CD4-positive, alpha-beta T cell treated with Interleukin-15 for 1 hour (primary cell): ENCODE measurements at places on chromosomes 1 and 21.

- DNase-seq = no peak
These were observed 202.0 kb downstream of the FMN2 start for GRCh38 chr1:240293706-240294105.

- DNase-seq = no peak
These were observed 29.3 kb upstream of the USP1 start for GRCh38 chr1:62407398-62408009.

- DNase-seq = no peak
These were observed 13.6 kb upstream of the CDK11B start for GRCh38 chr1:1672181-1672965.

DNA sequence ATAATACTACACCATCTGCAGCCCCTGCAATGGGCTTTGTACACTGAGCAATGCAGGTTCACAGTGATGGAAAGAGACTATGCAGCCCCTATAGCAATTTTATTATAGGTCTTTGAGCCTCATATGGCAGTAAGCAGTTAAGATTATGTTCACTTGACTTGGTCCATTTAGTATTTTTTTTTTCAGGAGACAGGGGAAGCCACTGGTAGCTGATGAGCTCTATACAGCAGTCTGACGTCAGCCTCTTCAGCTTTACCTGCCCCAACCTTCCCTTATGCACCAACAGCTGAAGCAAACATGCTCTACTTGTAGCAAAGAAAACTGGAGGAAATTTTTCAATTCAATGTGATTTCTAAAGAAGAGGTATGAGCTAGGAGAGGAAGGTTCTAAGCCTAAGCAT, 32.2 kb downstream of the AIDA start:
- DNase-seq = no peak

DNA sequence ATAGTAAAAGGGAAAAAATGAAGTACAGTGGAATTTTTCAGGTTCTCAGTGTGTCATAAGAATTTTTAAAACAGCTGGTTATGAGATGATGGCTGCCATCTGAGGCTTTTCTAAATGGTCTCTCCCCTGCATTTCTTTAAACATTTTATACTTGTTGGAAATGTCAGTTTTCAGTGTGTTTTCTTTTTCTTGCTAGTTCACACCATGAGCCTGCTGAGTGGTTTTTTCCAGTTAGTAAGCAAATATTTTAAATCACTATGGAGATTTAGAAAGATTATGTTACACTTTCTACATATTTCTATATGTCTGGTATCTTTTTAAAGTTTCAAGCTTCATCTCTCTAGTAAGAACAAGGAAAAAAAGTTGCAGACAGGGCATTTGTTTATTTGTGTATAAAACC, 9.6 kb downstream of the RBM15 start:
- no peak for DNase-seq

GRCh38 chr1:233323718-233324117, 3.8 kb upstream of the MAP3K21 start:
- no peak for DNase-seq

GRCh38 chr1:17520473-17521319, 18.8 kb upstream of the ARHGEF10L start:
- DNase-seq = no peak

- no peak for DNase-seq
These were observed 89.2 kb downstream of the JAK1 start for GRCh38 chr1:64877151-64877550.

DNA sequence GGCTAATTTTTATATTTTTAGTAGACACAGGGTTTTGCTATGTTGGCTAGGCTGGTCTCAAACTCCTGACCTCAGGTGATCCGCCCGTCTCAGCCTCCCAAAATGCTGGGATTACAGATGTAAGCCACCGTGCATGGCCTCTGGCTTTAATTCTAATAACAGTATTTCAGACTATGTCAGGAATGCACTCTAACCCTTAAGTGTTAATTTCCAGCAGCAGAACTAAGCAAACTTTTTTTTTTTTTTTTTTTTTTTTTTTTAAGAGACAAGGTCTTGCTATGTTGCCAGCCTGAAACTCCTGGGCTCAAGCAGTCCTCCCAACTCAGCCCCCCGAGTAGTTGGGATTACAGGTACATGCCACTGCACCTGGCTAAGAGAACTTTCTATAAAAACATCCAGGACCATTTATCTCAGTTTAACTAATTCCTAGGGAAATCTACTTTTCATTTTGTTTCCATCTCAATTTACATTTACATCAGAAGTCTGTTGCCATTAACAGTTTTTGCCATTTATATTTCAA, 6.5 kb downstream of the DCAF8 start:
- no peak for DNase-seq

- DNase-seq = no peak
These were observed 1650.3 kb downstream of the BRINP3 start for GRCh38 chr1:188827400-188827799.
